ENCODE measurements at places on chromosomes 6 and 20. TPM values are rescaled to one million over a fixed set of nuclear protein-coding genes. Genes with fewer than 3 reads are reported as not detected.

Gene LY6G6C
- total RNA-seq, result not detected

Gene SRMS
- total RNA-seq, result not detected

Gene TMEM200A
- not detected for total RNA-seq

DNA sequence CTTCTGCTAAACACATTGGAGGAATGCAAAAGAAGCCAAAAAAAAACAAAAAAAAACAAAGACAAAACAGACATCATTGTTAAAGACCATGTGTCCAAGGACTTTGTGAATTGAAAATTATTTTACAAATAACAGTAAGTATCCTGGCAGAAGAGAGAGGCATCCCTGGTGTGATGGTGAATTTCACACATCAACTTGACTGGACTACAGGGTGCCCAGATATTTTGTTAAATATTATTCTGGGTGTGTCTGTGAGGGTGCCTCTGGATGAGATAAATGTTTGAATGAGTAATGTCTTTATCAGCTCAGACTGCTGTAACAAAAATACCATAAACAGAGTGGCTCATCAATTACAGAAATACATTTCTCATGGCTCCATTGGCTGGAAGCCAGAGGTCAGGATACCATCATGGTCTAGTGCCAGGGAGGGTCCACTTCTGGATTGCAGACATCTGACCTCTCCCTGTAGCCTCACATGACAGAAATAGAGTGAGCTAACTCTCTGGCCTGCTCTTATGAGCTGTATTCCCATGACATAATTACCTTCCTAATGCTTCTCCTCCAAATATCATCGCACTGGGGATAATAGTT lies 12.2 kb upstream of the C6orf118 start:
- no peak for DNase-seq

GRCh38 chr6:13526357-13526726 lies 38.9 kb upstream of the GFOD1 start:
- DNase-seq, result no peak

GRCh38 chr20:4805663-4806449 lies 84.1 kb downstream of the PRND start:
- DNase-seq, result peak; percentile 59

GRCh38 chr6:81263531-81264168 lies 488.8 kb downstream of the TENT5A start:
- peak; percentile 55 for DNase-seq

DNA sequence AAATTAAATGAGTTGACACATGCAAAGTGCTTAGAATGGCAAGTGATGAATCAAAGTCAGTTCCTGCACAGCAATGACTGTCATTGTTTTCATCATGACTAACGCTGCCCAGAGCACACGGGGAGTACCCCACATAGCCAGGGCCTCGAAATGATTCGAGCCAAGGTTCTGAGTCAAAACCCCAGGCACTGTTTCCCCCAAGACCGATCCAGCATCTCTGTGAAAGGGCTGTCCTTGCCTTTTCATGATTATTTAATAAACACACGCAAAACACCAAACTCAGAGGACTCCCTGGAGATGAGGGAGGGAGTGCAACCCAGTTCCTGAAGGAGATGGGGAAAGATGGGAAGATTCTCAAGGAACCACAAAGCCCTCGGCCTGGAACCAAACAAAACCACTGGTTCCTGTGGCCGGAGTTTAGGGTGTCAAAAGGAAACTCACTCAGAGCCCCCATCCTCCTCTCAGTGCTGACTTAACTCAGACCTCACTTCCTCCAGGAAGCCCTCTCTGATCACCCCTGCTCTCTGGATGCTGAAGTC lies 3.8 kb downstream of the PREX1 start:
- no peak for DNase-seq

DNA sequence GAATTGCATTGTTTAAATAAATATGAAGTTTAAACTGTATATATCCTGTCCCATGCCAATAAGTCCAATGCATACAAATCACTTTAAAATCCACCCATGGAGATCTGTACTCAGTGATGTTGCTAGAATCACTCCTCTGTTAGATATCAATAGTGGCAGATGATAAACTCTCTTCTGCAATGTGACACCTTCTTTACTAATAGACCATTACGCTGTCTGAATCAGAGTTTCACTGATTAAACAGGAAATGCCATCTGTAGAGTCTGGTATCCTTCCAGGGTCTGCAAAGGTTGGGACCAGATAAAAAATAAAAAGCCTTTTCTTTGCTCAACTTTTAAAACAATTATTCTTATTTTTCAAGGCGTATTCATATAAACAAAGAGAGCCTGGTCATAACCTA lies 134.5 kb downstream of the EDN3 start:
- no peak for DNase-seq

DNA sequence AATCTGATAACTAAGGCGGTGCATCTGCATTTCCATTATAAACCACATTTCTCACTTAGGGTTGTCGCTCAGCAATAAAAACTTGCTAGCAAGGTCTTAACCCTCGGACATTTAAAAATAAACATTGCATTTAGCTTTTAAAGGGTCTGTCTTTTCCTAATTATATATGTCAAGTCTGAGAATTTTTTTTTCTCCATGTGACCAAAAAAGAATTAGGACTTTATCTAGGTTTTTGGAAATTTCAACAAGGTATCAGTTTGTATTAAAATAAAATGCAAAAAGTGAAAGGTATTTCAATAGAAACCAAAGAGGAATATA lies 198.1 kb downstream of the FOXA2 start:
- no peak for DNase-seq

Data from Right ventricle myocardium inferior (tissue), 1 donor.